Right ventricle myocardium inferior (tissue), 1 donor: ENCODE measurements at places on chromosomes 5 and 9. TPM values are rescaled to one million over a fixed set of nuclear protein-coding genes. Genes with fewer than 3 reads are reported as not detected.

- DNase-seq: no peak
Observed at GRCh38 chr5:171424726-171425125, 5.3 kb downstream of the FGF18 start.

Gene FOXD4
- total RNA-seq: not detected

- no peak for DNase-seq
Observed at GRCh38 chr5:117454716-117455212, 880.1 kb upstream of the SEMA6A start.

DNA sequence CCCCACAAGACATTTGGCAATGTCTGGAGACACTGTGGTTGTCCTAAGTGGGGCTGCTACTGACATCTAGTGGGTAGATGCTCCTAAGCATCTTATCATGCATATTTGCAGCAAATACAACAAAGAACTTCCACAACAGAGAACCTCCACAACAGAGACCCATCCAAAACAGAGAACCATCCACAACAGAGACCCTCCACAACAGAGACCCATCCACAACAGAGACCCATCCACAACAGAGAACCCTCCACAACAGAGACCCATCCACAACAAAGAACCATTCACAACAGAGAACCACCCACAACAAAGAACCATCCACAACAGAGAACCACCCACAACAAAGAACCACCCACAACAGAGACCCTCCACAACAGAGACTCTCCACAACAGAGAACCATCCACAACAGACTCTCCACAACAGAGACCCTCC lies 32.8 kb downstream of the ARPC5L start:
- no peak for DNase-seq

- peak; percentile 64 for DNase-seq
Observed at GRCh38 chr9:129458155-129458661, 162.7 kb downstream of the C9orf50 start.
